ENCODE measurements at places on chromosomes 1 and 21.

DNA sequence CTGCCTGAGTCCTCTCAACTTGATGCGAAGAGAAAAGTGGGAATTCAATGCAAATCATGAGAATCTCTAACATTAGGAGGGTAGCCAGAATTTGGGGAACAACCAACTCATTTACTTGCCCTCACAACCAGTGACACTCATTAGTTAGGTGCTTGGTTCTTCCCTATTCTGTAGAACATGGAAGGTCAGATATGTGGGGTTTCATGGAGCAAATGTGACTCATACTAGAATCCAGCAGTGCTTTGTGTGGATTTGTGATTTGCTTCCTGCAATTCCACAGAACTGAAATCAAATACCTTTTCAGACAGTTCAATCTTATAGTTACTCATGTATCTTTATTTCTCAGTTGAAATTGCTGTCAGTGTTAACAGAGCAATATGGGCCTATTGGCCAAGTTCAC is 6.9 kb upstream of the ETV3 start:
- DNase-seq: no peak

DNA sequence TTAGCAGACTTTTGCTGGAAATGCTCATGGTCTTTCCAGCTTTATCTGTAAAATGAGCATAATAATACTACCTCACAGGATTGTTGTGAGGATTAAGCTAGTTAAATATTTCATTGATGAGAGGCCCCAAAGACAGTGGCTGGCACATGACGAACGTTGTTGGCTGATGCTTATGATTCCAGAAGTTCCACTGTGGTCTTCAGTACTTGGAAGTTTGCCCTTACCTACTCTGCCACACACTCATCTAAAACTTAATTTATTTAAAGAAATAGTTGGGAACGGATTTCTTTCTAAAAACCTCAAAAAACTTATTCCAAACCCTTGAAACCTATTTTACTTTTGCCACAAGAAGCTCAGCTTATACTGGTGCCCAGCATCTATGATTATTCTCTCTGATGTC is 170.7 kb downstream of the DHRS3 start:
- DNase-seq: no peak

- DNase-seq: no peak
Measured at GRCh38 chr21:30240661-30241060, 24.8 kb upstream of the CLDN8 start.

GRCh38 chr1:248243204-248243603 is 12.0 kb downstream of the OR2M4 start:
- DNase-seq: no peak

DNA sequence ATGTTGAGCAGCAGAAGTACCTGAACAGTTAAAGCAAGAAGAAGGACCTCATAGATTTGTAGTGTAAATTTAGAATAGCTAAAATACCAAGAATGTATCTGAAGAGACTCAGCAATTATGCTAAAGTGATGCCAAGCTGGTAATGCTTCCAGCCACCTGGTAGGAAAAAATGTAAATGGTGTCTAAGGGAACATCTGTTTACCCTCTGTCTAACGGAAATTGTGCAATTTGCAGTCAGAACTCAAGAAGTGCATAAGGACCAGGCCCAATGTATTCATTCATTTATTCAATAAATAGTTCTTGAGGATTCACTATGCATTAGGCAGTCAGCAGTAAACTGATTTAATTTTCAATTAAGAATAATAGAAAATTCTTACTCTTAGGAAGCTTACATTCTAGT is 116.0 kb upstream of the ADGRL4 start:
- DNase-seq: no peak

GRCh38 chr1:114458237-114458777 is 52.7 kb downstream of the TRIM33 start:
- DNase-seq: no peak

GRCh38 chr1:11927866-11928592 is 1.8 kb upstream of the KIAA2013 start:
- DNase-seq: no peak

GRCh38 chr1:17925290-17926237 is 170.4 kb downstream of the ACTL8 start:
- no peak for DNase-seq

GRCh38 chr1:35502242-35502641 is 55.0 kb downstream of the KIAA0319L start:
- DNase-seq: no peak

DNA sequence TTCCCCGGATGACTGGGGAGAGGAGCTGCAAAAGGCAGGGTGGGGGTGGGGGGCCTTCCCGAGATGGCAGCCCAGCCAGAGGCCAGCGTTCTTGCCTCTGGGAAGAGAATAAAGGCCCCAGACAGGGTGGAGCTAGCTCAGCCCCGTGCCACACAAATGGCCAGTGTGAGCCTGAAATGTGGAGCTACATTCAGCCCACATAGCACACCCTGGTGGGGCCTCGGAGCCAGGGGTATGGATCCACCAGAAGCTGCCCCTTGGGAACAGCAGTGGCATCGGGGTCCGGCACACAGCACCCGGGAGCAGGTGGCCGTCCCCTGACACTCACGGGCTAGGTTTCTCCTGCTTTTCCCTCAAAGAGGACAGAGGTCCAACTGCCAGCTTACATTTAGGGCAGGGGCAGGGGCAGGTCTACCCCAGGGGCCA is 93.9 kb downstream of the PDE9A start:
- no peak for DNase-seq

GRCh38 chr1:160855181-160855981 is 7.3 kb downstream of the CD244 start:
- no peak for DNase-seq

- DNase-seq: no peak
Measured at GRCh38 chr1:14842891-14843290, 244.4 kb downstream of the KAZN start.

- no peak for DNase-seq
Measured at GRCh38 chr1:19640363-19641316, 3.5 kb upstream of the NBL1 start.

DNA sequence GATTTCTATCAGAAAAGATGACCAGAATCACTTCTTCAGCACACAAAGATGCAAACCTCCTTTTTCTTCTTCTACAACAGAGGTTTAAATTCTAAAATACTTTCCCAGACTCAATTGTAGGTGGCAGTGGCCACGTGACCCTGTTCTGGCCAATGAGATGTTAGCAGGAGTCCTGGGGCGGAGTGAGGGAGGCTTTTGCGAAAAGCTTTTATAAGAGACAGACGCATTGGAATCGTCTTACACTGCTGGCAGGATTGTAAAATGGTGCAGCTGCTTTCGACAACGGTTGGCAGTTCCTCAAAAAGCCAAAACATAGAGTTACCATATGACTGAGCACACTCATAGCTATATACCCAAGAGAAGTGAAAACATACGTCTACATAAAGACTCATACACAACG is 87.0 kb upstream of the MAGI3 start:
- no peak for DNase-seq

DNA sequence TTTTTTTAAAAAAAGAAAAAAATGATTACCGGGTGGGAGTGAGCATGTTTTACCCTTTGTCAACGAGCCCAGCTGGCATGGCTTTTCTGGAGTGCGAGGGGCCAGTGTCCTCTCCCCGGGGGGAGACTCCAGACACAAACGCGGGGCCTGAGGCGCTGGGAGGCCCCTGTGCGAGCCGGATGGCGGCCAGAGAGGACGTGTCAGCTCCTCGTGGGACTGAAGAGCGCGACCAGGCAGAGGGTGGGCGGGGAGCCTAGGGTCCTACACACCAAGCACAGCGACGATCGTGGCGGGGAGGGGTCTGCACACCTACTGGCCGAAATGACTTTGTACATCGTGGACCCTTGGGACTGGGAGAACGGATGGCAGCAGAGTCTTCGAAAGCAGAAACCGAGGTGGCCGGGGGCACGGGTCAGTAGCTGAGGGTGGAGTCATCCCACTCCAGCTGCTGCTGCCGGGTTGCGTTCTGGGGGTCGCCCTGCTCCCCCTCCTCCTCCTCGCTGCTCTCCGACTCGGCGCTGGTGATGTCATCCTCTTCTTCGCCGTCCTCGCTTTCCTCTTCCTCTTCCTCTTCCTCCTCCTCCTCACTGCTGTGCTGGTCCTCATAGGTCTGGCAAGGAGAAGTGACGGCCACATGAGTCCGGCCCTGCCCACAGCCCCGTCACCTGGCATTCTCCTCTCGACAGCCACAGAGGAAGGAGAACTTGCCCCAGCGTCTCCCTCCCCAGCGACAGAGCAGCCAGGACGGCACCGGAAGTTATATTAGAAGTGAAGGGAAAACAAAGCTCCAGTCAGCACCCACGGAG is 78.8 kb downstream of the PIK3CD start:
- DNase-seq: no peak

DNA sequence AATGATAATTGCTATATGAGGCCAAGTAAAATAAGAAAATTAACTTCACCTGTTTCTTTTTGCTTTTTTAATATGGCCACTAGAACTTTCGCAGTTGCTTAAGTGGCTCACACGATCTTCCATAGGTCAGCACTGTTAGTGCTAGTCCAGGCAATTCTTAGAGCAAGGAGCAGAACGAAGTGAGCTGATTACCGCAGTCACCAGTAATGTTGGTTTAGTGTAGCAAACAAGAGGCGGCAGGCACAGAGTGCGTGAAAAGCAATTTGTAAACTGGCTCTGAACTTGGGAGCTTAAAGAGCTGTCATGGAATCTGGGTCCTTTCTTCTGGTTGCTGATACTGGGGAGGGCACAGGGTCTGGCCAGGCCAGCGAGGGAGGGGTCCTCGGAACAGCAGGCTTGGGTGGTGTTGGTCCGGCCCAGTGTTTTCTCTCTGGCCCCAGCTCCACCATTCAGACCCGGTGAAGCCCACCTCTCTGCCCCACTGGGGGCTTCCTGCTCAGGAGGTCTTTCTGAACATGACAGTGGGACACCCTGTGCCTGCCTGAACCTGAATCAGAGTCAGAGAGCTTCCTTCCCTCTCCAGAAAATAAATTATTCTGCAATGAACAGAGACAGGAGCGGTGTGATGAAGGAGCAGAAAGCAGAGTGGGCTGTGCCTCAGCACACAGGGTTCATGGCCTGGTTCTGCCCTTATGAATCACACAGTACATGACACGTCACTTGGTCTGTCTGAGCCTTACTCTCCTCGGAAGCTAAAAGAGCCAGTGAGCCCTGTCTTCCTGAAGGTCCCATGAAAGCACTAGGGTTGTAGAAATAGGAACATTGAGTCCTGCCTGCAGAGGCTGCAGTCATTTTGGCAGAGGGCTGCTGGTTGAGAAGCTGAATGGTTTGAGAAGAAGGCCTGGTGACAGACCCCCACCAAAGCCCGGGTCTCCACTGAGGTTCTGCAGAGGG is 11.9 kb downstream of the ETS2 start:
- DNase-seq: no peak

GRCh38 chr1:112140743-112141142 is 151.3 kb upstream of the KCND3 start:
- no peak for DNase-seq

DNA sequence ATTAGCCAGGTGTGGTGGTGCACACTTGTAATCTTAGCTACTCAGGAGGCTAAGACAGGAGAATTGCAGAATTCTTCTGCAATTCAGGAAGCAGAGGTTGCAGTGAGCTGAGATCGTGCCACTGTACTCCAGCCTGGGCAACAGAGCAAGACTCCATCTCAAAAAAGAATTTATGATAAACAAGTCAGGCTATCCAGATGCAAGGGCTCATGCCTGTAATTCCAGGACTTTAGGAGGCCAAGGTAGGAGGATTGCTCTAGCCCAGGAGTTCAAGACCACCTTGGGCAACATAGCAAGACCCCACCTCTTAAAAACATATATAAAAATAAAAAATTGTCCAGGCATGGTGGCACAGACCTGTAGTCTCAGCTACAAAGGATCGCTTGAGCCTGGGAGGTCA is 10.5 kb upstream of the CBR3 start:
- no peak for DNase-seq

GRCh38 chr1:156009404-156009803 is 11.3 kb downstream of the SSR2 start:
- no peak for DNase-seq

DNA sequence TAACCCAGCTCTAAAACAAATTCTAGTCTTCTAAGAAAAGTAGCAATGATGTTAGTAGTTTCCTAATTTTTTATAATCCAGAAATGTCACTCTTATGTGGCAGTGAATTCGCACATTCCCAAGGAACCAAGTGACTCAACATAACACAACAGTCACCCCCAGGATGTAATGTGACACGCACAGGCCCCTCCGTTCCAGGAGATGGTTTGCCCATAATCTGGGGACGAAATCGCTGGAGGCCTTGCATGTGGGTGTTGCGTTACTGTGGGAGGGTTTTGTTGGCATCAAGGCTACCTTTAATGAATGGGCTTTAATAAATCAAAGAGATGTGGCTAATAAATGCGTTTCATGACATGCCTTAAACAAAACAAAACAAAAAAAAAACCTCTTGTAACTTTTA is 50.9 kb downstream of the EVA1C start:
- DNase-seq: no peak

GRCh38 chr1:241950390-241950789 is 7.2 kb upstream of the BECN2 start:
- no peak for DNase-seq

GRCh38 chr1:97073936-97074335 is 352.4 kb downstream of the PTBP2 start:
- DNase-seq: no peak

DNA sequence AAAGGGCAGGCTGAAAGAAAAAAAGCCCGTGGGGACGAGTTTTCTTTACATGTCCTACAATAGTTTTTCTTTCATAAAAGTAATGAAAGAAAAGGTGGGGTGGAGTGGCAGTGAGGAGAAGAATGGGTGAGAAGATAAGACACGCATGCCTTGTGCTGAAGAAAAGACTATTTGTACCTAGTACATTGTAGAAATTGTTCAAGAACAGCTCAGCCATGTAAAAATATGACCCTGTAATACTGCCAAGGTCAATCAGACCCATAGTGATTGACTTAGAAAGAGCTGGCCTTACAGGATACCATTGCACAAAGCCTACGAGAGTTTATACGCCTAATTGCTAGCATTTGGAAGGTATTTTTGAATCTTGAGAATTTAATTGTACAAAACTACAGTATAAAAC is 126.0 kb upstream of the NRIP1 start:
- DNase-seq: no peak

All from activated T-cell treated with anti-CD3 and anti-CD28 coated beads for 24 hours (primary cell).